Activated T-helper 1 cell treated with Interleukin-2 at 50 U/mL for 16 hours (primary cell): ENCODE measurements at places on chromosomes 7 and 10.

DNA sequence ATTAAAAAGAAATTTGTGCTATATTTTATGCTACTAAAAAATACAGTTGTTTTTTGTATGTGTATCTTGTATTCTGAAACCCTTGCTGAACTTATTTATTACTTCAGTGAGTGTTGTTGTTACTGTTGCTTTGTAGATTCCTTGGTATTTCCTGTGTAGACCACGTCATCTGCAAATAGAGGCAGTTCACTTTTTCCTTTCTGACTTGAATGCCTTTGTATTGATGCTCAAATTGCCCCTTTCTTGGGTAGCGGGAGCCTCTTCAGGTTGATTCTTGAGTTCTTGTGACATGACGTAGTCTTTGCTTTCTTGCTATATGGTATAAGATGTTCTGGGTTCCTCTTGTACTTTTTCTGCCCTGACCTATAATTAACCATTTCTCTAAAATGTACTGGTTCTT is 504.1 kb downstream of the SDK1 start:
- DNase-seq = no peak

DNA sequence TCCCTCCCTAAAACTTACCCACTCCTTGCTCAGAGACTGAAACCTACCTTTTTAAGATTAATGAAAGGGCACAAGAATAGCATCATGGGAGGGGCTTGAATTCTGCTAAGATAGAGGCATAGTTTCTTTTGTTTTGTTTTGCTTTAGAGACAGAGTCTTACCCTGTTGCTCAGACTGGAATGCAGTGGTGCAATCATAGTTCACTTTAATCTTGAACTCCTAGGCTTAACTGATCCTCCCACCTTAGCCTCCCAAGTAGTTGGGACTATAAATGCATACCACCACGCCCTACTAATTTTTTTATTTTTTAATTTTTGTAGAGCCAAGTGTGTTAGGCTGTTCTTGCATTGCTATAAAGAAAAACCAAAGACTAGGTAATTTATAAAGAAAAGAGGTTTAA is 17.7 kb upstream of the DNMBP start:
- DNase-seq = no peak

GRCh38 chr7:144528536-144529045 is 125.1 kb upstream of the NOBOX start:
- DNase-seq = no peak

GRCh38 chr7:20466543-20467021 is 135.9 kb downstream of the ITGB8 start:
- DNase-seq = no peak

GRCh38 chr10:98134431-98135221 is at the start of gene R3HCC1L:
TSS of gene R3HCC1L (plus strand) at chr10:98134657. CDS start at chr10:98208115, 73,458 bp downstream.
- DNase-seq = peak; percentile 90

DNA sequence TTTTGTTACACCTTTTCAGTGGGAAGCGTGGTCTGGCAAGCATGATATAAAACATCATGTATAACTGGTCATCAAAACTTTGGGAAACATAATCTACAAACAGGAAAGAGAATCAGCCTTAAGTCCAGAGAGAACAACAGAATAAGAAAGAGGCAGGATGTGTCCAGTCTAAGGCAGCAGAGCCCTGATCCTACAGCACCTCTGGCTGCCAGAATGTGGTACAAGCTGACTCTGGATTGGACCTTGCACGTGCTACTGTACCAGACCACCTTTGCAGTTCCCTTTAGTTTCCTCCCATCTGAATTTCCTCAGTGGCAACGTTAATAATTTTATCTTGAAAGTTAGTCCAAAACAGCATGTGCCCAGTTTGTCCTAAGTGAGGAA is 824.6 kb upstream of the IGFBP3 start:
- no peak for DNase-seq

- no peak for DNase-seq
Measured at GRCh38 chr10:25129592-25129991, 45.2 kb upstream of the GPR158 start.

DNA sequence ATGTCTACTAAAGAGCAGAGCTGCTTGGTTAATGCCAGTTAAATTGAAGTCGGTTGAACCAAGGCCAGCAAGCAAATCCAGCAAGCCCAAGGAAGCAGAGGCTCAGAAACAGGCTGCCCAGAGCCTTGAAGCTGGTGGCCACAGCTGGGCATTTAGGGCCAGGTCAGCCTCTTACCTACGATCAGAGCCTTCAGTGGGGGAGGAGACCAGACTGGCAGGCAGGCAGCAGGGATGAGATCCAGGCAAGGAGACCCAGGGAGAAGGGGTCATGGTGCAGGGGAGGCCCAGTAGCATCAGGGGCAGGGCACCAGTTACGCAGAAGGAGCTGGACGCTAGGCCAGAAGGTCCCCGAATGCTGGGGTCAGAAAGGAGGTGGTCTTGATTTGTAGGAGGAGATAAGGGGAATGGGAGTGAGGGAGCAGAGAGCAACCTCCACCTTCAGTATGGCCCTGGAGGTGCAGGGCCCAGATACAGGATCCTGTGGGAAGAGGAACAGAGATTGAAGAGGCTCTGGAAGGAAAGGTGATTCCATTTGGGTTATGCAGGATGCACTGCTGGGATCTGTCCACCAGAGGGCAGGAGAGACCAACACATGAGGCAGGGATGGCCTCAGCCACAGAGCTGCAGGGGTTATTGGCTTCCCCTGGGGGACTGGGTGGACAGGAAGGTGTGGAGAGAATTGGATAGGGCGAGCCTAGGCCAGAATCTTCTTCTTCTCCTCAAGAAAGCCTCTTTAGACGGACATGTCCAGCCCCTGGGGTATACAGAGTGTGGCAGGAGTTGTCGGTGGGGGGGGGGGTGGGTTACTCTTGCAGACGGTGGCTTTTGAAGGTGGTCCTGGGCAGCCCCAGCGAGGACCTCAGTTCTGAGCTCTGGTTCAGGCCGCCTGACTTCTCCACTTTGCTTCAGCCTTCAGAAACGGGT is 132.6 kb upstream of the PODXL start:
- peak; percentile 4 for DNase-seq

GRCh38 chr7:94642838-94643653 is 12.9 kb downstream of the SGCE start:
- no peak for DNase-seq

DNA sequence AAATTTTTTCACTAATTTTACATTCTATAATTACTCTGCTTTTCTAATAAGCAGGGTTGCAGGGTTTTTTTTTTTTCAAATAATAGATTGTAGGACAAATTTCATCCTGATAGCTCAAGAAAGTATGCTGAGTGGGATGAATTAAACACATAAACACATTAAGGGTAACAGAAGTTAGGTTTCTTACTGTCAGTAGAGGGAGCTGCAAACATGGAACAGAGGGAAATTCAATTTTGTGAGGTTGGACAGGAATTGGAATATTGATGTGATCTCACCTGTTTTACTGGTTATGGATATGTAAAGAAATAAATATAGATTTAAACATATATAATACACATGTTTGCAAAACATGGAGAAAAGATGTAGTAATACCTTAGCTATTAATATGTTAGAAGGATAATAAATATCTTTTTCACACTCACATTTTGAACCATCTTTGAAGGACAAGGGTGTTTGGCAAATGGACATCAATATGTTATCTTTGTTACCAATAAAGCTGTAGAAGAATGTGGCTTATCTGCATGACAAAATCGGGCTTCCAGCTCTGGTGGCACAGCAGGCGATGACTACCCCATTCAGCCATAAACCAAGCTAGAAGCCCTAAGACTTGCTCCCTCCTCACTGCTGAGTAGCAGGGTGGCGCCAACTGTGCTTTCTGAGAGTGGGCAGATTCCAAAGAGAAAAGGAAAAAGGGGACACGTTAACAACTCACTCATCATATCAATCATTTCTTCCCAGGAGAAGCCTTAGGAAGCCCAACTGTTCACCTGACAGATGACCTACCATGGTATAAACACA is 1257.4 kb downstream of the GATA3 start:
- DNase-seq = no peak

DNA sequence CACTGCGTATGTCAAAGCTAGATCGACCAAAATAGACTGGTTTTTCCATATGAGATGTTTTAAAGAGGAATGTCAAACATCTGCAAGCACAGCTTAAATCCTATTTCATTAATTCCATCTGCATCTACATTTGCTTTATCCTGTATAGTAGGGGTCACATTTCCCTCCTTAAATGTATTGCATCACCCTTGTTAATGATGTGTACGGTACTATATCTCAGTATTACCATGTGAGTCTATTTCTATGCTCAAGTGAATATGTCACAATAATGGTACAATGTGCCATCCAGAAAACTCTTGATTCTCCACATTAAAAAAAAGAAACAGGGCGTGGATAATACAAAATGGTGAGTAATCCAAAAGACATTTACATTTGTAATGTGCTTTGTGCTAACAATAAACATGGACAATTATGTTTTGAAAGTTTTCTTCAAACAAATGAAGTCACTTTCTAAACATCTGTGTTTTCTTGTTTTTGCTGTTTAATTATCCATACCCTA is 56.6 kb downstream of the TWIST1 start:
- DNase-seq = no peak

DNA sequence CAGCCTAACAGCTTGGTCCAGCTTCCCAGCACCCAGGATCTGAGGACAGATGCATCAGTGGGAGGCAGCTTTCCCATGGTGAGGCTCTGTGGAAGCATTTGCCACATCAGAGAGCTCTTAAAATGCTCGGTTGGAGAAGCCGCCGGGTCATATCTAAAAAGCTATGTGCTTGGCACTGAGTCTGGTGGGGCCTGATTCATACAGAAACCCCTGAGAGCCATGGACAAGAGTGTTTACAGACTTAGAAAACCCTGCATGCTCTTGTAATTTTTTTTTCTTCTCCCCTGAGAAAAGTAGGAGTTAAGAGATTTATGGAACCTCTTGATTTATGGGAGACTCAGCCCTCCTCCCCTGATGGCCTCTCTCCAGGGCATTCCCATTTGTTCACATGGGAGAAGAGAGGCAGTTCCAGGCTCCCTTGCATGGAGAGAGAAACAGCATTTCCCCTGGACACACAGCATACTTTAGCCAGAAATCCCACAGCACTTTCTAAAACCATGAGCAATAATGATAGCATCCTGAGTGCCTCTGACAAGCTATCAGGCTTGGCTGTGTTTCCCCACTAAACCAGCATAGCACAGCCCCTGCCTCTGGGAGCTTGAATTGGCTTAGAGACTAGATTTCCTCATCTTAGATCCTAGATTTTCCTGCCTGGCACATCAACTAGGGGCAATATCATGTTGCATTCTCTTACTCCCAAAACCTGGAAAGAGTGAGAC is 322.1 kb upstream of the AUTS2 start:
- DNase-seq = no peak

DNA sequence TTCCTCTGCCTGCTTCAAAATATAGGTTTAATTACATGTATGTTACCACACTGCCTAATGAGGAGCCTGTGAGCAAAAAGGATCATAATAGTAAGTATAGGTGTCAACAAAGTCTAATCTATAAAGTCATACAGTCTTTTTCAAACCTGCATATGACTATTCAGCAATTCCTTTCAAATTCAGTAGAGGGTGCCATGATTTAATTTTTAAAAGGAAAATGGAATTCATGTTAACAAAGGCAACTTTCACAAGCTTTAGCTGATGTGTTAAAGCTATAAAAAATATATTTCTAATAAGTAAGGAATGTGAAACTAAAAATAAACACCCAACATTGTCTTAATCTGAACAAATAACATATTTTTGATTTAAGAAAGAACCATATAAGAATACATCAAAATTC is 52.1 kb downstream of the MPP7 start:
- no peak for DNase-seq

DNA sequence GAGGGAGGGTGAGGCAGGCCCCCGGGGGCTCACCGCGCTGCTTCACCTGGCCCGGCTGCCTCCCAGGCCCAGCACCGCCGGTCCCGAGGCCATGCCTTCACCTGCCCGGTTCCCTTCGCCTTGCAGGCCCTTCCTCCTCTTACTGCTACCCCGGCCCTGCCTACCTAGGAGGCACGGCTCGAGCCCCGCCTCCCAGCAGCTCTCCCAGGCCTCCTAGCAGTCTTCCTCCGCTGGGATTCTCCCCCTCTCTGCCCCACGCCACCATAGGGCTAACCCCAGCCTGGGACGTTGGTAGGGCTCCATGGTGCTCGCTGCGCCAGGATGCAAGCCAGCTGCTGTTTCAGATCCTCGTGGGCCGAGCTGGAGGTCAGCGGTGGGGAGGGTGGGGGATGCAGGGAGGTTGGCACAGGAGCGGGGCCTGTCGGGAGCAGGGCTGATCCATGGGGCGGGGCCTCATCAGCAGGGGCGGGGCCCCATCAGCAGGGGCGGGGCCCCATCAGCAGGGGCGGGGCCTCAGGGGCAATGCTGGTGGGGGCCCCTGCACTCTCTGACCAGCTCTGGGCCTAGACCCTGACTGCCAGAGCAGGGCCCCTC is 63.3 kb downstream of the RASGEF1A start:
- DNase-seq = no peak

DNA sequence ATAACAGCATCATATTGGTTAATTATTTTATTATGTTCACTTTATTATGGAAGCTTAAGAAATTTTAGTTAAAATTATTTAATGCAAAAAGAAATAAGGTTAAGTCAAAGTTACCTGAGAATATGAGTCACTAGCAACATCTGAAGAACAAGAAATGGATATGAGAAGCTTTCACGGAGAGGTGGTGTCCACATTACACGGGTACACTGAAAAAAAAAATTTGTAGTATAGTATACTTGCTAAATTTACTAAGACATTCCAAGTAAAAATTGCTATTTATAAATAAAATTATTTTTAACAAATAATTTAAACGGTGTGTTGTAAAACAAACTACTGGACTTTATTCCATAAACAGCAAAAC is 63.9 kb downstream of the DPY19L1 start:
- DNase-seq = no peak

GRCh38 chr10:47012214-47012613 is 101.0 kb downstream of the PTPN20 start:
- DNase-seq = no peak

DNA sequence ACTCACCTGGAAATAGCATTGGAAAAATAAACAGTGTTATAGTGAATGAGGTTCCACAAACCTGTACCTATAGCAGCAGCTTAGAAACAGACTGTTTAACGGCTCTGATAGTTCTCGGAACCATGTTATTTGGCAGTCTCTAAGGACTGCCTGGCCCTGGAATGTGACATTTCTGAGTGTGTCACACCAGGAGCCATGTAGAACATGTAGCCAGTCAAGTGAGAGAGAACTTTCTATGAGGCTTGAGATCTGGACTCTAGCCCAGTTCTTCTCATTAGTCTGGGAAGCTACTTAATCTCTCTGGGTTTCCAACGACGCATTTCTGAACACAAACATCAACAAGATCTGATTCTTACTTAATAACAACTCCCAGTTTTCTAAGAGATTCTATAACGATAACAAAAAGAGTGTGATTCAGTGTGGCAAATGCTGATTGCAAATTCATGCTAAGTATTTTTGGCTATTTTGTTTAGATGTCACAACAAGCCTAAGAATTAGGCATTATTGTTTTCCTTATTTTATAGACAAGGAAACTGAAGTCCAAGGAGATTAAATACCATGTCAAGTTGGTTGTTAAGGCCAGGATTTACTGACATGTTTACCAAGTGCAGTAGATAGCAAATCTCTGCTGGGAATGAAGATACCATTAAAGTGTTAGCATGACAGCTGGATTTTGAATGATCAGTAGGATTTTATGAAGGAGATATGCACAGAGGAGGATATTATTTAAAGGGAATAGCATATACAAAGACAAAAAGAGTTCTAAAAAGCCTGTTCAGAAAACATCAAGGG is 47.2 kb downstream of the APBB1IP start:
- DNase-seq = no peak

GRCh38 chr10:34333513-34333912 is 481.6 kb downstream of the PARD3 start:
- DNase-seq = no peak
